ENCODE measurements at places on chromosomes 6 and 20. TPM values are rescaled to one million over a fixed set of nuclear protein-coding genes. Genes with fewer than 3 reads are reported as not detected.
A peak's percentile ranks its signal among the peaks of the same experiment; 100 is the strongest.

GRCh38 chr6:132937466-132937906, 123.1 kb downstream of the RPS12 start:
- peak; percentile 62 for DNase-seq
- H3K36me3 ChIP-seq: no peaks in the 10 kb centered on the region
- peaks cover 13% of the 10 kb centered on the region for H3K4me1 ChIP-seq
- no peaks in the 10 kb centered on the region for H3K27me3 ChIP-seq

DNA sequence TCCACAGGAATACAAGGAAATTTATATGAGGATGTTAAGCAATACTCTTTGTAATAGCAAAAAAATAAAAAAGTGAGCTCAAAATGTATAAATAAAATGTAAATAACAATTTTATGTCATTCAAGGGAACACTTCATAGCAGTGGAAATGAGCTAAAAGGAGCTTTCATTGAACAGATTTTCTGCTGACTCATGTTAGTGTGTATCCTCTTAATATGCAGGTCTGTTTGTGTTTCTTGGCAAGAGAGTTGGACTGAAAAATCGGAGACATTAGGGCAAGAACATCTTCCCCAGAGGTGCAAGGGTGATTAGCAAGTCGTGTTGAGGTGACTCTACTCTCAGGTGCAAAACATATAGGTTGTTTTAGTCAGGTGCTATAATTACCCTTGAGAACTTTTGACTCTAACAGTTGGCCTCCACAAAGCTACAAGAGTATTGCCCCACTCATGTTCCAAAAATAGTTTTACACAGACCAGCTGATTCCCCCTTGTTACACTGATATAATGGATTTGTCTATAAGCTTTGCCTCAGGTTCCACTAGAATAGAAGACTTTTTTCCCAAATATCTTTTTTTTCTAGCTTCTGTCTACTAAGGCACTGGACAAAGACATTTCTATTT, 702.9 kb downstream of the TENT5A start:
- H3K36me3 ChIP-seq: no peaks in the 10 kb centered on the region
- H3K4me3 ChIP-seq: no peak overlapping the region
- H3K27ac ChIP-seq: no peak overlapping the region
- H3K27me3 ChIP-seq: no peaks in the 10 kb centered on the region
- no peak for DNase-seq

The RUNX2 gene
- total RNA-seq: 0.28 TPM

The MLN gene
- not detected for total RNA-seq

The PROKR2 gene
- 2.0 TPM for total RNA-seq

The CLPSL2 gene
- total RNA-seq: 6.2 TPM

The GPSM3 gene
- total RNA-seq: 13.1 TPM

DNA sequence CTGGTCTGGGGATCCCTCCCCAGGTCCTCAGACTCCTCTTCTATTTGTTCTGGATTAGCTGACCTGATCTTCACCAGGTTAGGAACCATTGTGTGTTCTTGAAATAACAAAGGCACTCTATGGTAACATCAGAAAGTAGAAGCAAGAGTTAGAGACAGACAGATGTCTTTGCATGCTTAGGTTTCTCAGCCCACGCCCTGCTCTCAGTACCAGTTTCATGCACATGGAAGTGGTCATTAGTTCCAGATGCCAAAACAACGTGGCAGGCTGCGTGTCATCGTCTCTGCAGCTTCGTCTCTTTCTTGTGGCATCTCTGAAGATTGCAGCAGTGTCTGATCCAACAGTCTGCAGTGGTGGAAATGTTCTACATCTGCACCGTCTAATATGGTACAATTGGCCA, 89.4 kb downstream of the PACRG start:
- H3K4me3 ChIP-seq: no peak overlapping the region
- no peaks in the 10 kb centered on the region for H3K4me1 ChIP-seq
- no peak for DNase-seq
- H3K27ac ChIP-seq: no peak overlapping the region
- no peaks in the 10 kb centered on the region for H3K36me3 ChIP-seq

GRCh38 chr6:64926051-64926450, 781.0 kb downstream of the EYS start:
- peaks cover 17% of the 10 kb centered on the region for H3K36me3 ChIP-seq
- H3K27ac ChIP-seq: no peak overlapping the region
- no peaks in the 10 kb centered on the region for H3K4me1 ChIP-seq
- no peak overlapping the region for H3K4me3 ChIP-seq

- no peak overlapping the region for H3K27ac ChIP-seq
- no peak overlapping the region for H3K4me3 ChIP-seq
- H3K27me3 ChIP-seq: peaks cover 33% of the 10 kb centered on the region
- no peaks in the 10 kb centered on the region for H3K36me3 ChIP-seq
Measured at GRCh38 chr6:132140189-132140588, 189.0 kb upstream of the CCN2 start.

DNA sequence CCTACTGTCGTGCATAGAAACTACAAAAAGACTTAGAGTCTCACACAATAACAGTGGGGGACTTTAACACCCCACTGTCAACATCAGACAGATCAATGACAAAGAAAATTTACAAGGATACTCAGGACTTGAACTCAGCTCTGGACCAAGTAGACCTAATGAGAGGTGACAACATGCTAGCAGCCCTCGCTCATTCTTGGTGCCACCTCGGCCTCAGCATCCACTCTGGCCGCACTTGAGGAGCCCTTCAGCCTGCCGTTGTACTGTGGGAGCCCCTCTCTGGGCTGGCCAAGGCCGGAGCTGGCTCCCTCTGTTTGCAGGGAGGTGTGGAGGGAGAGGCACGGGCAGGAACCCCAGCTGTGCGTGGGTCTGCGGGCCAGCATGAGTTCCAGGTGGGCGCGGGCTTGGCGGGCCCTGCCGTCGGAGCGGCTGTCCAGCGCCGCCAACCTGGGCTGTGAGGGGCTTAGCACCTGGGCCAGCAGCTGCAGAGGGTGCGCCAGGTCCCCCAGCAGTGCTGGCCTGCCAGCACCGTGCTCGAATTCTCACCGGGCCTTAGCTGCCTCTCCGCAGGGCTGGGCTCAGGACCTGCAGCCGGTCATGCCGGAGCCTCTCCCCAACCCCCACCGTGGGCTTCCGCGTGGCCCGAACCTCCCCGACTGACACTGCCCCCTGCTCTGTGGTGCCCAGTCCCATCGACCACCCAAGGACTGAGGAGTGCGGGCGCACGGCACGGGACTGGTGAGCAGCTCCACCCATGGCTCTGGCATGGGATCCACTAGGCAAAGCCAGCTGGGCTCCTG, 205.6 kb downstream of the FRK start:
- no peak overlapping the region for H3K4me3 ChIP-seq
- peaks cover 8% of the 10 kb centered on the region for H3K27me3 ChIP-seq
- no peak for DNase-seq
- H3K4me1 ChIP-seq: no peaks in the 10 kb centered on the region
- H3K27ac ChIP-seq: no peak overlapping the region
